Ammon's horn (tissue), 1 donor: ENCODE measurements at places on chromosomes 16 and 17.
A peak's percentile ranks its signal among the peaks of the same experiment; 100 is the strongest.

DNA sequence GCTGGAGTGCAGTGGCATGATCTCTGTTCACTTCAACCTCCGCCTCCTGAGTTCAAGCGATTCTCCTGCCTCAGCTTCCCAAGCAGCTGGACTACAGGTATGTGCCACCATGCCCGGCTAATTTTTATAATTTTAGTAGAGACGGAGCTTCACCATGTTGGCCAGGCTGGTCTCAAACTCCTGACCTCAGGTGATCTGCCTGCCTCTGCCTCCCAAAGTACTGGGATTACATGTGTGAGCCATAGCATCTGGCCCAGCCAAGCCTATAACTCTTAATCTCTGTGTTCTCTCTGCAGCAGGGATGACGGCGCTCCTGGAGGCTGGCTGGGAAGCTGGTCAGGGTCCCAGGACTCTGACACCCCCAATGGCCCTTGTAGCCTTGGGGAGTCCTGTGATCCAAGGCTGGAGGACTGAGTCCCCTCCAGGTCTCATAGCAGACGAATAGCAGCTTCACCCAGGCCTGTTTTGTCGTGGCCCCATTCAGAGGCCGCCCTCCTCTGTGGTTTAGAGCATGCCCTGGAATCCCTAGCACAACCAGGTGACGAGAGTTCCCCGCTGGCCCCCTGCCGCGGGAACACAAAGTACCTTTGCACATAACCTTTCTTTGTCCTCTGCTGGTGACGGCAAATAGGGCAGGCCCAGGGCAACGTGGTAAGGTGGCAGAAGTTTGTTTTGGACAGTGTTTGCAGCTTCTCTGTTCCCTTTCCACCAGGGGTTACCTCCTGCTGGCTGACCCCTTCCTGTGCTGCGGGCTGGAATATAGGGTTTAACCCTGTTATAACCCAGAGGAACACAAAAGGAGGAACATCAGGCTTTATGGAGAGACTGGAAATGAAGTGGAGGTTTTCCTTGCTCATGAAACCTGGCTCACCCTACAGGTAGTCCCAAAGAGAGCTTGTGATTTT lies 43.0 kb upstream of the TOB1 start:
- DNase-seq = no peak

DNA sequence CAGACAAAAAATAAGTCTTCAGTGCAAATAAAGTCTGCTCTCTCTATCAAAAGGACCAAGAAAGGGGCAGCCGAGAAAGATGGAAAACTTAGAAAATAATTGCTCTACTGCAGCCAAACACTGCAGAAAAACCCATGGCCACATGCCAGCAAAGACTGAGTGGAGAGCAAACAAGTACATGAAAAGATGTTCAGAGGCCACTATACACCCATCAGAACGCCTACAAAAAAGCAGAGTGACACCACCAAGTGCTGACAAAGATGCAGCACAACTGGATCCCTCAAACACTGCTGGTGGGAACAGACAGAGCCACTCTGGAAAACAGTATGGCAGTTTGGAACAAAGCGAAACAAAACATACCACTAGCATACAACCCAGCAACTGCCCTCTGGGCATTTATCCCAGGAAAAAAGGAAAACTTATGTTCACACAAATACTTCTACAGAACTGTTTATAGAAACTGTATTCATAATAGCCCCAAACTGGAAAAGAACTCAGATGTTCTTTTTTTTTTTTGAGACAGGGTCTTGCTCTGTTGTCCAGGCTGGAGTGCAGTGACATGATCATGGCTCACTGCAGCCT lies 36.7 kb downstream of the KIAA0753 start:
- DNase-seq = peak; percentile 19

DNA sequence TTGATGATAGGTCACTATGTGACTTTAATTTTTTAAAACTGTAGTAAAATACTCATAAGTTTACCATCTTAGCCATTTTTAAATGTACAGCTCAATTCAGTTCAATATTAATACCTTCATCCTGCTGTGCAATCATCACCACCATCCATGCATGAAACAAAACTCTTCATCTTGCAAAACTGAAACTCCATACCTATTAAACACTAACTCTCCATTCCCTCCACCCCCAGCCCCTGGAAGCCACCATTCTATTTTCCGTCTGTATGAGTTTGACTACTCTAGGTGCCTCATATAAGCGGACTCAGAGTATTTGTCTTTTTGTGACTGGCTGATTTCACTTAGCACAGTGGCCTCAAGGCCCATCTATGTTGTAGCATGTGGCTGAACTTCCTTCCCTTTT lies 9.4 kb upstream of the CNEP1R1 start:
- no peak for DNase-seq

DNA sequence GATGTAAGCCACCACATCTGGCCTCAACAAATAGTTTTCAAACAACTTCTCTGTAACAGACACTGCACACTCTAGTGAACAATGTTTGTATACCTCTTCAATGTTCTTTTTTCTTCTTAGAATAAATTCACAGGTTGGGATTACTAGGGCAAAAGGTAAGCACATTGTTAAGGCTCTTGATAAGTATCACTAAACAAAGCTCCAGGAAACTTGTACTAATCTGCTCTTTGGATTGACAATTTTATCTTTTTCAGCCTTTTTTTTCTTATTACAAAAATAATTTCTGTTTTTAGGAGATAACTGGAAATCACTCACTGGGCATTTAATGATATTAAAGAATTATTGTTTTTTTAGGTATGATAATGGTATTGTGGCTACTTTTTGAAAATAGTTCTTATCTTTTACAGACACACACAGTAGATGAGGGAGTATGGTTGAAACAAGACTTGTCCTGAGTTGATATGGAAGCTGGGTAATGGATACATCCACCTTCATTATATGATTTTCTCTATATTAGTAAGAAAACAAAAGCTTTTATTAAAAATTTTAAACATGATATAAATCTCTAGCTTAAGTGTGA lies 7.7 kb upstream of the MPRIP start:
- DNase-seq = no peak

GRCh38 chr17:45296003-45296832 lies 20.6 kb downstream of the MAP3K14 start:
- no peak for DNase-seq

DNA sequence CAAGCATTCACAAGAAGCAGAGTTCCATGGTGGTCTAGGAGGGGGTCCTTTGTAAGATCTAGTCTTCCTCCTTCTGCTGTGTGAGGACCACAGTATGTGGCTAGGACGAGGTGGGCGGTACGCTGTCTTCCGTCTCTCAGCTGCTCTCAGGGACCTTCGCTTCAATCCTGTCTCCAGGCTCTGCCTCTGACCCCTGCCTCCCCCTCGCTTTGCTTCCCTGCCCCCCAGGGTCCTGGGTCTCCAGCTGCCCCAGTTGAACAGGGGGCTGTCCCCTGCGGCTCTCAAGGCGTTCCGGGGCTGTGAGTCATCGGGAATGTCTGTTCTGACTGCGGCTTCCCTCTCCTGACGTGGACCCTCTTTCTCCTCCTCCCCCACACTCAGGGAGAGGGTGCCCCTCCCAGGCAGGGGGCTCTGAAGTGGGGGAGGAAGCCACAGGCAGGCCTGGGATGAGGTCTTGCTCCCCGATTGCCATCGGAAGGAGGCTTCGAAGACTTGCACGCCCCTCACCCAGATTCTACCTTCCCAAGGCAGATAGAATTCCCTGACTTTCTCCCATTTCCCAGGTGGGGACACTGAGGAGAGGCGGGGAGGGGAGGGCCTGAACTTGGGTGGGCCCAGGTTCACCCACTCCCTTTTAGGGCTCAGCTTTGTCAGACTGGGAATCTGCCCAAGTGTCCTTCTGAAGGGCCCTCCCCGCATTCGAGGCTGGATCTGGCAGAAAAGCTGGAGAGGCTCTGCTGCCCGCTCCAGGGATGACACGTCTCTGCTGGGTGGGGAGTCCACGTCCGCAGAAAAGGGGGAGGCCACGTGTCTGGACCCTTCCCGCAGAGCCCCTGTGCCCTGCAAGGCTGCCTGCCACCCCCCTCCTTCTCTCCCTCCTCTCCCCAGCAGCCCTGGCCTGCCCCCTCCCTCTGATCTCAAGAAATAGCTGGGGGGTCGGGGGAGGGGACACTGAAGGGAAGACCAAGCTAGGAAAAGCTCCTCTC lies 9.1 kb upstream of the COL1A1 start:
- no peak for DNase-seq

DNA sequence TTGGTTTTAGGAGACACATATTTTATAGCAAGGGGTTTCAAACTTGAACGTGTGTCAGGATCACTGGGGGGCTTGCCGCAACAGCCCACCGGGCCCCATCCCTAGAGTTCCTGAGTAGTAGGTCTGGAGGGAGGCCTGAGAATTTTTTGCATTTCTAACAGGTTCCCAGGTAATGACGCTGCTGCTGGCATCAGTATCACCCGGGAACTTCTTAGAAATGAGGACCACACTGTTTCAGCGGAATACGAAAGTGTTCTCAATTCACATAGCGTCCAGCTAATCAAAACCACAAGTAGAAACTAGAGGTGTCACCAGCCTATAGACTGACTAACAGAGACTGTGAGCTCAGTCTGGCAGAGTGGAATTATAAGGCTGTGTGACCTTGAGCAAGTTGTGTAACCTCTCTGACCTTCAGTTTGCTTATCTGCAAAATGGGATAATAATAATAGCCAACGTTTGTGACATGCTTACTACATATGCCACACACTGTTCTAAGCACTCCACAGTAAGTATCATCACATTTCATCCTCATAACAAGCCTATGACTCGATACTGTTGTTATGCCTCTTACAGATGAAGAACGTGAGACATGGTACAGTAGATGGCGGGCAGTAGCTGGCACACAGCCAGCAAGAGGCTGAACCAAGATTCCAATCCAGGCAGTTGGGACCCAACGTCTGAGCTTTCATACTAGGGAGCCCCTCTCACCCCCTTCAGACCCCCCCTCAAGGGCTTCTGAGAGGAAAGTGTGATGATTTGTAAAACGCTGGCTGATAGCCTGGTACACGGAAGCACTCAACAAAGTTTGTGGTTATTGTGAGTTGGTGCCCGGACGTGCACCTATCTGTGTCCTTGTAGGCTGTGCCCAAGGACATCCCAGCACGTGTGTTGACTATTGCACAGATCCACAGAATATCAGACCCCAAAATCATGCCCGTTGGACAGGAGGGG lies 4.6 kb upstream of the ICAM2 start:
- no peak for DNase-seq

DNA sequence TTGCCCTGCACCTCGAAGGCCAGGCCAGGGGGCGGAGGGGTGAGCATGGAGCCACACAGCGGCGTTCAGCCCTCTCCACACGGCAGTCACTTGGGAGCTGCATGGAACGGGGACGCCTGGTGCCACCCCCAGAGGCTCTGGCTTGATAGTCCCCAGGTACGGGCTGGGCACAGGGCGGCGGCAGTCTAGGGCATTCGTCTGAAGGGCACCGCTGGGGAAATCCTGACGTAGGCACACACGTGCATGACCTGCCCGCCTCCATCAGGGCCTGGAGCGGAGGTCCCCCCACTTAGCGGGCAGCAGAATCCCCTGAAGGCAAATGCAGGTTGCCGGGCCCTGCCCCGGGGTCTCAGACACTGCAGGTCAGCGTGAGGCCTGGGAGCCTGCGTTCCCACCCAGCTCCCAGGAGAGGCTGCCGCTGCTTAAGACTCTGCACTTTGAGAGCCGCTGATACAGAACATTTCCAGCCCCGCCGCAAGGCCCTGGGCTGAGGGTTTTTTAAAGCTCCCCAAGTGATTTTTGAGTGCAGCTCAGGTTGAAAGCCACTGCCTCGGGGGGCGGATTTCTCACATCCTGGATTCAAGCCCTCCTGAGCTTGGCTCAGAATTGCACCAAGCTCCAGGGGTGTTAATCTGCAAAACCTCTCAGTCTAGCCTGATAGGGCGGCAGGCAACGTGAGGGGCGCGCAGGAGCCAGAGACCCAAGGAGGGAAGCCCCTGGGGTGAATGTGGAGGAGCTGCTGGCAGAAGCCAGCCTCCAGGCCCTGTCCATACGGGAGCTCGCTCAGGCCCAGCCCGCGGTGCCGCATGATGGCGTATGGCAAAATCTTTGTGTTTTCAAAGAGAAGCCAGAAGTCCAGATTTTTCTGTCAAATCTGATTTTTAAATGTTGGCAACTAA lies 182.3 kb upstream of the GSE1 start:
- no peak for DNase-seq

- DNase-seq = no peak
Observed at GRCh38 chr17:5561736-5562571, 22.4 kb downstream of the NLRP1 start.

GRCh38 chr17:44844390-44844830 lies 3.3 kb upstream of the HIGD1B start:
- no peak for DNase-seq

DNA sequence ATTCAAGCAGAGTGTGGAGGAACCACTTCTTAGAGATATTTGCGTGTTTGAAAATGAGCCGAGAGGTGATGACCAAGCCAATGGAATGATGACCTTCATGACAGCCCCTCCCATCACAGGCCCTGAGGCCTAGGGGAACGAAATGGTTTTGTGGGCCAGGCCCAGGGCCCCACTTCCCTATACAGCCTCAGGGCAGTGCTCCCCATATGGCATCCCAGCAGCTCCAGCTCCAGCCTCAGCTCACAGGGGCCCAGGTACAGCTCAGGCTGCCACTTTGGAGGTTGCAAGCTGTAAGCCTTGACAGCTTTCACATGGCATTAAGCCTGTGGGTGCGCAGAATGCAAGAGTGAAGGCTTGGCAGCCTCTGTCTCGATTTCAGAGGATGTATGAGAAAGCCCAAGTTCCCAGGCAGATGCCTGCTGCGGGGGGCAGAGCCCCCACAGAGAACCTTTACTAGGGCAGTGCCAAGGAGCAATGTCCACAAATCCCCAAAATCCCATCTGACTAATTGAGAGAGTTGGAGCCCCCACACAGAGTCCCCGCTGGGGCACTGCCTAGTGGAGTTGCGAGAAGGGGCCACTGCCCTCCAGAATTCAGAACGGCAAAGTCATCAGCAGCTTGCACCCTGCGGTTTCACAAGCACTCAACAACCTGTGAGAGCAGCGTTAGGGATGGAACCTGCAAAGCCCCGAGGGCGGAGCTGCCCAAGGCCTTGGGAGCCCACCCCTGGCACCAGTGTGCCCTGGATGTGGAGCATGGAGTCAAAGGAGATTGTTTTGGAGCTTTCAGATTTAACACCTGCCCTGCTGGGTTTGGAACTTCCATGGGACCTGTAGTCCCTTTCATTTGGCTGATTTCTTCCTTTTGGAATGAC lies 21.2 kb downstream of the CHMP6 start:
- no peak for DNase-seq
